ENCODE measurements at places on chromosomes 3 and 15.

- DNase-seq: no peak
Observed at GRCh38 chr15:92468991-92469390, 75.3 kb downstream of the ST8SIA2 start.

DNA sequence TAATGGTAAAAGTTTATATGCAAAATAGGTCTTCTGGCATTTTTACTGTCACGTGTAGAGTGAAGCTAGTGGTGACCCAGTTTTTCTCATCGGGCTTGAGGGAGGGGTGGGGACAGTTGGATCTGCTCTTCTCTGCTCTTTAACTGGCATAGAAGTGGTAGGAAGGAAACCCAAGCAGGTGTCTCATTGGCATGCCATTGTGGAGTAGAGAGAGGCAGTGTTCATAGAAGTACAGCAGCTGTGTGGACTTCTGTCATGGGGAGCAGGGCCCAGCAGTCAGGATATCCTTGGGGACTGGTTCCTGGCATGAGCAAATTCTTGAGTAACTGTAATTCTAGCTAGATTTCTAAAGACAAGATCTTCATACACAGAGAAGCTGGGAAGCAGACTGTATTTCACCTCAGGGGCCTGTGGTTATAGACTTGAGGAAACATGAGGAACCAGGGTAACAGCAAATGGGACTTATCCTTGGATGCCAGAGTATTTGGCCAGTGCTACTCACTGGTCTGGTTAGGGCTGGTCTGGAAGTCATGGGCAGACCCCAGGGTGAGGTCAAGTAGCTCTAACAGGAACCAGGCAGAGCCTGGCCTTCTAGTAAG, 42.9 kb downstream of the CDIN1 start:
- no peak for DNase-seq

- DNase-seq: no peak
Observed at GRCh38 chr3:181174676-181175233, 185.2 kb upstream of the DNAJC19 start.

DNA sequence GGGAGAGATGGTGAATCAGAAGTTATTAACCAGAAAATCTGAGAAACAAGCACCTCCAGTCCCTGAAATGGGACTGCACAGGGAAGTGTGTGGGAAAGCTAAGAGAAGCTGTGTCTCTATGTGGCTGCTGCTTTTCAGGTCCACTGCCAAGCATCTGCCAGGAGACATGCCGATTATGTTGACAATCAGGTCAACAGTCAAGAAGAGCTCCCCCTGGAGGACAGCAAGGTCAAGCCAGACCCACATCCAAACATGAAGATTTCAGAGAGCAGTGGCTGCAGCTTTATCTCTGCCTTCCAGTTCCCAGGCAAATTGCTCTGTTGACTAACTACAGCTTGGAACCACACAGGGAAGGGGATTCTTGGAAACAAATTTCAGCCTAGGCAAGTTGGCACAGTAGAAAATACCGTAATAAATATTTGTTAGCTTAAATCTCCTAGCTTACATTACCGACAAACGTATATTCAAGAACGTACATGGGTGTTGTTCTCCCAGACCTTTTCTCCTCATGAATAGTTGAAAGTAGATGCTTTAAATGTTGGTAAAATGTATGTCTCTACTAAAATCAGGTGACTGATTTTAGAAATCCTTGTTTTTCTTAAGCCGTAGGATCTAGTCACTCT, 394.5 kb upstream of the RARB start:
- peak; percentile 37 for DNase-seq

DNA sequence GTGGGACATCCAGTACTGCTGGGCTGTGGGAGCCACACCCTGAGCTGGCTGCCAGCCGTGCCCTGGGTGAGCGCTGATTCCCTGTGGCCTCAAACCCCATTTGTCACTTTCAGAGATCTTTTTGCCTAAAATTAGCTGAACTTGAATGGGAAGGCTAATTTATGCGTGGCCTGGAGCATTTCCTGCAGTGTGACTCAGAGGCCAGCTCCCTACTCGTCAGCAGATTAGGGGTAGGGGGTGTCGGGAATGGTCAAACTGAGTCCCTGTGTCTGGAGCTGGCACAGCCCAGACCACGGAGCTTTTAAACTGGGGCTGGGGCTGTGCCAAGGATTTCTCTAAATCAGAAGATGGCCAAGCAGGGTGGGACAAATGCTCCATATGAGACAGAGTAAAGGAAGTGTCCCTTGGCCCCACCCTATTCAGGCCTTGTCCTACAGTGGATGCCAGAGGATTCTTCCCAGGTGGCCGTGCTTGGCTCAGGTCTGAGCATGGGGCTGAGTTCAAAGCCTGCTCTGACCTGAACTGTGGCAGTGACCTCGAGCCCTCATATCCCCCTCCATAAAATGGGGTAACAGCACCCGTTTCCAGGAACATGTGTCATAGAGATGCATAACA, 59.7 kb downstream of the ATP2B2 start:
- no peak for DNase-seq

- DNase-seq: no peak
Observed at GRCh38 chr3:64109438-64109837, 86.1 kb upstream of the PSMD6 start.

GRCh38 chr15:29693225-29693624, 129.0 kb downstream of the TJP1 start:
- DNase-seq: no peak

DNA sequence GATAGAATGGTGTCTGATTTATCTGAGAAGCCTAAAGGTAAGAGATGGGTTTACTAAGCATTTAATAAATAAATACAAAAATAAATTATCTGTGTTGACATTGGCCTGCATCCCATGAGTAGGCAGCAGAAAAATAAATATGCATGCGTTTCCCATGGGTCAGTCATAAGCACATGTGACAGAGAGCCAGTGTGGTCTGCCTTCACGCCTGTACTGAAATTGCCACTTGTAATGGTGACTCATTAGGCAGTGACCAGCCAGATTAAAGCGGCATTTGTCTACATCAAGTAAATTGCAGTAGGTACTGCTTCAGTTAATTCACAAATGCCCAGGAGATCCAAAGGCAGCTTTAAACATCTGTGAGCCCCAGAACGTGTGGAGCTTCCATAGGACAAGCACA, 399.6 kb downstream of the NAALADL2 start:
- no peak for DNase-seq

- DNase-seq: no peak
Observed at GRCh38 chr15:38828031-38828532, 263.5 kb upstream of the RASGRP1 start.

- no peak for DNase-seq
Observed at GRCh38 chr3:170257145-170257544, 34.9 kb downstream of the PRKCI start.

Data from HL-60 (cell line).